Stimulated activated CD4-positive, alpha-beta T cell treated with anti-CD3 and anti-CD28 coated beads, Interleukin-1b, Interleukin-23, amount 100 ng/mL, for 48 hours (primary cell): ENCODE measurements at places on chromosomes 16 and 17.
A peak's percentile ranks its signal among the peaks of the same experiment; 100 is the strongest.

DNA sequence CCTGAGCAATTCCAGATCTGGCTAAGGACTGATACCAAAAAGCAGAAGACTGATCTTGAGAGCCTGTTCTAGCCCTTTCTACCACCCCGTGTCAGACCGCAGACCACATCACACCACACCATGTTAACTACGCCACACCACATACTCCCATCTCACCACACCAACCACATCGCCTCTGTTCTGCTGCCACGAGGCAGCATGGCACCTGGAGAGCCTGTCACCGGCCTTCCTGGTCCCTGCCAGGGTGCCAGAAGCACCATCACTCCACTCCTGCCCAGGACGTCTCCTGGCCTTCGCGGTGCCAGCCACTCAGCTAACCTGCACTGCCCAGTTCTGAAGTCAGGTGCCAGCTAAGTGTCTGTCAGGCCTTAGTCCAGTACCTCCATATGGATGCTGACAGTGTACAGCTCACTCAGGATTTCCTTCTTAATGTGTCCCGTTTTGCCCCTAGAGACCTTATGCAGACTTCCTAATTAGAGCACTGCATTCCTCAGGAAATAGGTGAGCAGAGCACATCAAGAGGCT lies 37.2 kb upstream of the BCAR1 start:
- DNase-seq = peak; percentile 74

GRCh38 chr17:32651084-32651483 lies 164.3 kb downstream of the CDK5R1 start:
- DNase-seq = no peak

GRCh38 chr17:64130559-64131001 lies 636 bp upstream of the ERN1 start:
- peak; percentile 78 for DNase-seq

DNA sequence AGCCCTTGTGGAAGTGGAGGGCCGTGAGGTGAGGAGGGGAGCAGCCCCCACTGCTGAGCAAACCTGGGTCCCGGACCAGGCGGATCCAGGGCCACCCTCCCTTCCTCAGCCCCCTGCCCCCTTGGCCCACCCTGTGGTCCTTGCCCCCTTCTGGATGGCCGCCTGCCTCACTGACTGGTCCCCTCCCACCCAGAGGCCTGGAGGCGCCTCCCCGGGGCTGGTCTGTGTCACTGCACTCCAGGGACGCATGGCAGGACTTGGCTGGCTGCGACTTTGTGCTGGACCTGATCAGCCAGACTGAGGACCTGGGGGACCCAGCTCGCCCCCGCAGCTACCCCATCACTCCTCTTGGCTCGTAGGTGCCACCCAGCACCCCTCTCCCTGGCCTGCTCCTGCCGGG lies 19.2 kb upstream of the SMIM5 start:
- no peak for DNase-seq

GRCh38 chr17:27974531-27975145 lies 67.8 kb upstream of the NLK start:
- DNase-seq = no peak
